NCI-H524 treated with DMSO at 0.1 percent for 48 hours (cell line): ENCODE measurements at places on chromosomes 7 and 10.

GRCh38 chr10:116101616-116102315, 171.2 kb downstream of the GFRA1 start:
- peak; percentile 52 for DNase-seq

- no peak for DNase-seq
Measured at GRCh38 chr10:45373003-45373575, 927 bp upstream of the ALOX5 start.

DNA sequence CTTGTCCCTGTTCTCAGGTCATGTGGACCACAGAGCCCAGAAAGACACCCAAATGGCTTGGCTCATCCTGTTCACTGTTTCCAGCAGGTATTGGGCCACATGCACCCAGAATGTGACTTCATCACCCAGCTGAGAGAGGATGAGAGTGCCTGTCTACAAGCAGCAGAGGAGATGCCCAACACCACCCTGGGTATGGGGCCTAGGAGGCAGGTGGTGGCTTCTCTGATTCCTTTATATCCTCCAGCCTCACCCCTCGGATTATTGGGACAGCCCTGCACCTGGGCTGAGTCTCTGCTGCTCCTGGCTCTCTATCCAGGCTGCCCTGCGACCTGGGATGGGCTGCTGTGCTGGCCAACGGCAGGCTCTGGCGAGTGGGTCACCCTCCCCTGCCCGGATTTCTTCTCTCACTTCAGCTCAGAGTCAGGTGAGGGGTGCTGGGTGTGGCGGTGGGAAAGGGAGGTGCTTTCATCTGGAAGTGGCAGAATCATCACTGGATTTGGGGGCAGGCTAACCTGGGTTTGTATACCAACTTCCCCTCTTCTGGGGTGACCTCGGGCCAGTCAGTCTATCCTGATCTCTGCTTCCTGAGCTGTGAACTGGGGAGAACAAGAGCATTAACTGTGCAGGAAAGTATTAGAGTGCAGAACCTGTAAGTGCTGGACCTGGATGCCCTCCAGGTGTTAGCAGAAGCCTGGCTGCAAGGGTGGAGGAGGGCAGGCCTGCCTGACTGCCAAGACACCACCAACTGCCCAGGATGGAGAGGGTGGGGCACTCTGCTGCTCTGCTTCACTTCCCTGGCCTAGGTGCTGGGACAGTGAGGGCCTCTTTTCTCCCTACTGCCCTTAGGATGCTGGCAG, 5.2 kb downstream of the GHRHR start:
- DNase-seq = no peak

GRCh38 chr10:102778781-102779180, 35.0 kb downstream of the WBP1L start:
- no peak for DNase-seq

DNA sequence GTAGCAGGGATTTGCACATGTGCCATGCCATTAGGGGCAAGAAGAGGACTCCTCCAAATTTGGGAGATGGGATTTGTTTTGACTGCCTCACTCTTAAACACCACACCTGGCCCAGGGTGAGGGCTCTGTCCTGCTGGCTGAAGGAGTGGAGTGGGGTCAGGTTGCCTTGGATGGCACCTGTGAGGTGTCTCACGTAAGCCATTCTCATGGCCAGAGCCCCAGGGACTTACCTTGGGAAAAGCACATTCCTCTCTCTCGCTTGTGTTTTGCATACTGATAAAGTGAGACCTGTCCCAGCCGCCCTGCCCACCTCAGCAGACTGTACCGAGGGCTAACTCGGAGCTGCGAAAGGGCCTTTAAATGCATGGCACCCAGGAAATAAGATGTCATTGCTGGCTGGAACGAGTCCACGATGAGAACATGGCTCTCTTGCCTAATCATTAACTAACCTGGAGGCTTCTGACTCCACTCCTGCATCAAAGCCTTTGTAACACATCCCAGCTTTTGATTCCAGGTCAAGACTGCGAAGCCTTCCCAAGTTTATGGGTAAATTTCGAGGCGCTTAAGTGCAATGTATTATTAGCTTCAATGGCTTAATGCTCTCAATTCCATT, 184.0 kb upstream of the RNF32 start:
- DNase-seq = no peak

DNA sequence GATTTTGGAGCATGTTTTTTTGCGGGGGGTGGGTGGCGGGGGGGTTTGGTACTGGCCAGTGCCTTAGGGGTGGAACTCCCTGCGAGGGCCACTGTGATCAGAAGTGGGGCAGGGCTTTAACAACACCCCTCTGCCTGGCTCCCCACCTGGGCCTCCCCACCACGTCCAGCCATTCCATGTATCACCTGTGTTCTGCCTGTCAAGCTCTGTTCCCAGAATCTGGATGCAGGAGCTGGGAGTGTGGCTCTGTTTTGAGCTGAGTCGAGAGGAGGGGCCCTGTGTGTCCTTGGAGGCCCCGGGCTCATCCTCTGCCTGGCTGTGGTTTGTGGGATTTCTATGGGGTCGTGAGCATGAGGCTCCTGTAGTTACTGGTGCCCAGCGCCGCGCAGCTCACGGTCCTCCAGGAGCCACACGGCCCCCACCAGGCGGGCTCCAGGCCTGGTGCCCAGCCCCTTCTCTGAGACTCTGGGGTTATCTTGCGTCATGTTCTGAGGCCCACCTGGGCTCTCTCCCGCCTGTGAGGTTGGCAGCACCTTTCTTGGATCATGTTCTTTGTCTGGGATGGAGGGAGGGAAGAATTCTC, 29.6 kb downstream of the PFKFB3 start:
- no peak for DNase-seq

DNA sequence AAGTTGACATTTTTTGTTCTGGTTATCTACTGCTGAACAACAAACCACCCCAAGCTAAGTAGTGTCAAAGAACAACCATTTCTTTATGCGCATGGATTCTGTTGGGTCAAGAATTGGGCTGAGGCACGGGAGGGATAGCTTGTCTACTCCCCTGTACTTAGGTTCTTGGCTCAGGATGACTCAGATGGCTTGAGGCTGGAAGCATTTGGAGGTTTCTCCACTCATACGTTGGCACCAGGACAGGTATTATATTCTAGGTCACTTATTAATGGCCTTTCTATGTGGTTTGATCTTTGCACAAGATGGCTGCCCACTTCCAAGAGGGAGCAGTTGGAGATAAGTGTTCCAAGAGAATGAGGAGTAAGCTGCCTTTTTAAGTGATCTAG, 11.8 kb upstream of the TFAM start:
- DNase-seq = no peak

GRCh38 chr10:102120991-102121738, 997 bp upstream of the LDB1 start:
- DNase-seq = no peak

GRCh38 chr7:25849500-25850184, 302.4 kb upstream of the NFE2L3 start:
- no peak for DNase-seq

GRCh38 chr10:113480851-113481502, 71.9 kb upstream of the HABP2 start:
- no peak for DNase-seq

DNA sequence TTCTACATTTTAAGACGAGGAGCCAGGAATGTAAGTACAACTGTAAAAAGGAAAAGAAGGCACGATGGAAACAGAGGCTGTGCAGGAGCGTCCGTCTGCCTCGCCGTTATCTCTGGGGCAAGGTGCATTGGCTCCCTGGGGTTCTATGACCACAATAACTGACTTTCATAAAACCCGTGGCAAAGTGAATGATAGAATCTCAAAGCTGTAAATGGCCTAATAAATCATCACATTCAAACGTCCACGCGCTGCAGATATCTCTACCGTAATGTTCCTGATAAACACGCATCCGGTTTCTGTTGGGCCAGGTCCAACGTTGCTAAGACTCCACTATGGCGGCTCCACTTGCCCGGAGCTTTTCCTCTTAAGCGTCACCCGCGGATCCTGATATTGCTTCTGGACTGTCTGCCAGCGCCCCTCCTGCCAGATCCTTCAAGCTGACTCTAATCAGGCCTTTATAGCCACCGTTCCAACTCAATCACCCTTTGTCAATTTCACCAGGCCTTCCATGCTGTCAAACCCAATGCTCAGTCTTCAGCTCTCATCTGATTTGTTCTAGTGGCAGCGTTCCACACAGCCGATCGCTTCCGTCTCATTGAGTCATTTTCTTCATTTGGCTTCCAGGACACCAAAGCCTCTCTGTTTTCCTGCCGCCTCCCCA, 265.6 kb upstream of the FOXK1 start:
- no peak for DNase-seq

GRCh38 chr10:79926037-79926436, 22.9 kb downstream of the SFTPD start:
- no peak for DNase-seq

- DNase-seq = no peak
Measured at GRCh38 chr10:60717852-60718251, 60.4 kb upstream of the CDK1 start.

DNA sequence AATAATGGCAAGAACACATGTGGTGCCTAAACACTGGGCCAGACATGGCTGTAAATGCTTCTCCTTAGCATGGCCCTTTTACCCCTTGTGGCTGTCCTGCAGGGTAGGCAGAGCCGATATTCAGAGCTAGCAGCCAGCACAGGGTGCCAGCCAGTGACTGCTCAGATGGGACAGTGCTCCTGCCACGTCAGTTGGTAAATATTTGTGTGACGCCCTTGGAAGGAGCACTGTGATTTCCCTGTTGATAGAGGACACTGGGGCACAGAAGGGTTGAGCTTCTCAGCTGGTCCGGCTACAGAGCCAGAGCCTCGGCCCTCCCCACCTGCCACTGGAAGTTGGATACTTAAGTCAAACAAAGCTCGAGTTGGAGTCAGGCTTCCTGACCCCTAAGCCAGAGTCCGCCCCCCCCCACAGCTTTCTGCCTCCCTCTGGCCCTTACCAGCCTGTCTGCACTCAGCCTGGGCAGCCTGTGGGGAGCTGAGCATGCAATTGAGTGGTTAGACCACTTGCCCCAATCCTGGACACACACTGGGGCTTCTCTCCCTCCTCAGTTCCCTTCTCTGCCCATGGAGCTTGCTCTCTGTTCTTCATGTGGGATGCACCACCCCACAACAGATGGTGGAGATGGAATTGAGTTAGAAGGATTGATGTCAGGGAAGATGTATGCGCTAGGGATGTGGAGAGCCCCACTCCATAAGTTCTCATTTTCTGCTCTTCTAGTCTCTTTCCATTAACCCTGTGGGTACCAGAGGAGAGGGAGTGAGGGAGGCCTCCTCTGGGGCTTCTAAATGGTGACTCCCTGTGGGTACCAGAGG, 350.8 kb downstream of the PLXNA4 start:
- no peak for DNase-seq

DNA sequence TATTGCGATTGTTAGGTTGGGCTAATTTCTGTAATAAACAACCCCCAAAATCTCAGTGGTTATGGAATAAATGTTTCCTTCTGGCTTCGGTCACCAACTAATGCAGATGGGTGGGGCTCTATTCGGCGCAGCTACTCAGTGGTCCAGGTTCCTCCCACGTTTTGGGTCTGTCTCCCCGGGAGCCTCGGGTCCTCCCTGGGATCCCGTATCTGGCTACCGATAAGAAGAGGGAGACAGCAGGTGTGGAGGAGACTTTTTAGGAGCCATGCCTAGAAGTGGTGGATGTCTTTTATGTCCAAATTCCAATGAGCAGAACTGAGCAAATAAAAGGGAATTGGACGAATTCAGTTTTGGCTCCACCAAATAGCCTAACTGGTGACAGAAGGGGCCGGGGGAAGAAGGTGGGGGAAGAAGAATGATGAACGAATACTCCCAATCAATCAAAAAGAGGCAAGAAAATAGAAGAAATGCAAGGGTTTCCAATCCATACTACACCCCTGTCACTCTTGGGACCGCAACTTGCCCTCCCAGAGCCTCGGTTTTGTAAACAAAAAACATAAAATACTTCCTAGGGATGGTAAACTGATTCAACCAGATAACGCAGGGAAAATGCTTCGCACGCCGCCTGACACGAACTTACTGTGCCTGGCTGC, 498 bp upstream of the C10orf53 start:
- DNase-seq = no peak

GRCh38 chr7:96076350-96076707, 245.6 kb downstream of the SLC25A13 start:
- DNase-seq = peak; percentile 6

GRCh38 chr7:98217623-98218582, 6.7 kb downstream of the BHLHA15 start:
- no peak for DNase-seq

DNA sequence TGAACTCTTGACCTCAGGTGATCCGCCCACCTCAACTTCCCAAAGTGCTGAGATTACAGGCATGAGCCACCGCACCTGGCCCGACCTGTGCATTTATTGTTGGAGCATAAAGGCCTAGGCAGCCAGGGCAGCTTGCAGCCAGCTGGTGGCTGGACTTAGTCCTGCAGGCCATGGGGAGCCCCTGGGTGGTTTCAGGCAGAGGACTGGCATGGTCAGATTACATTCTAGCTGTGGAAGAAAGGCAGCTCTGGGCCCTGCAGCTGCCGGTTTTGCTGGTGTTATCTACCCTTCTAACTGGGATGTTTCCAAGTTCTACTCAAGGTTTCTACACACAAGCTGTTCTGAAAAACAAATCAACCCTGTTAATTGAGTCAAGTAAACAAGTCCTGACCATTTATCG, 22.7 kb upstream of the MKRN1 start:
- DNase-seq = no peak

GRCh38 chr10:83677795-83678194, 461.5 kb upstream of the GHITM start:
- no peak for DNase-seq

GRCh38 chr7:101744588-101744987, 72.8 kb upstream of the CUX1 start:
- no peak for DNase-seq

DNA sequence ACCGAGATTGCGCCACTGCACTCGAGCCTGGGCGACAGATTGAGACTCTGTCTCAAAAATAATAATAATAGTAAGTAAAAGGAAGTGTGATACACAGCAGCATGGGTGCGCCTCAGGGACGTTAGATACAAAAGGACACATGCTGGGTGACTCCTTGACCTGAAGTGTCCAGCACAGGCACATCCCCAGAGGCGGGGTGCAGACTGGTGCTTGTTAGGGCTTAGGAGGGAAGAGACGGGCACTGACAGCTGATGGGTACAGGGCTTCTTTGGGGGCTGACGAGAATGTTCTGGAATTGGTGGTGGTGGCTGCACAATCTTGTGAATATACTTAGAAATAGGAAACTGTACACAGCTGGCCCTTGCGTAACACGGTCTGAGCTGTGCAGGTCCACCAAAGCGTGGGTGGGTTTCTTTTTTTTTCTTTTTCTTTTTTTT, 61.8 kb upstream of the DNAJB6 start:
- DNase-seq = no peak

- no peak for DNase-seq
Measured at GRCh38 chr10:88110355-88110754, 246.9 kb downstream of the PTEN start.

DNA sequence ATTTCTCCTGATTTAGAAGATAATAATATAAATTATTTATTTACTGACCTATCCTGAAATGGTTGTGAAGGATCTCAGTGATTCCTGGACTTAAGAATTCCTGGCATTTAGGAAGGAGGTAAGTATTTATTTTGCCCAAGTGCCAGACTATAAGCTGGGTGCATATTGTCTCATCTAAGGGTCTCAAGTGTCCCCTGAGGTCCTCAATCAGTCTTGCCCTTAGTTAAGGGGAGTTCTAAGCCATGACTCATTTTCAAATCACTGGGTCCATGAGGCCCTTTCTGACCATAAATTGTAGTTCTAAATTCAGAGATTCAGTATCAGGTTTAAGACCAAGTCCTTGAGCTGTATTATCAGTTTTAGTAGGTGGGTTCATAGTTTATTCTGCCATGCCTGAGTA, 251.6 kb upstream of the MEOX2 start:
- DNase-seq = no peak
